ENCODE measurements at places on chromosomes 13 and 19.

DNA sequence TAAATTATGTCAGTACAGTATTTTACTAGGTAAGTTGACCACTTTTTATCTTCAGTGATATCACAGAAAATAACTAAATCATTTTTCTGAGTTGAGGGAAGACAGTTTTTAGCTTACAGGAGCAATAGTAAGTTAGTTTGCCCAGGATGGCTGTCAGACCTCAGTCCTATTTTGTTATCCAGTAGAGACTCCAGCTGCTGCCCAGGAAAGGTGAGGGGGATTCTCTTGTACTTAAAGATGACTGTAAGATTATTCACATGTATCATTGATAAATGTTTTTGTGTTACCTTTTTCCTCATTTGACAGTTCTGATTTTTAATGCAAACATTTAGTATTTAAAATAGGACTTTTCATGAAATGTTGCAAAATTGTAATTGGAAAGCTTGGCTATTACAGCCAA is 14.5 kb upstream of the GPR183 start:
- no peak for DNase-seq

DNA sequence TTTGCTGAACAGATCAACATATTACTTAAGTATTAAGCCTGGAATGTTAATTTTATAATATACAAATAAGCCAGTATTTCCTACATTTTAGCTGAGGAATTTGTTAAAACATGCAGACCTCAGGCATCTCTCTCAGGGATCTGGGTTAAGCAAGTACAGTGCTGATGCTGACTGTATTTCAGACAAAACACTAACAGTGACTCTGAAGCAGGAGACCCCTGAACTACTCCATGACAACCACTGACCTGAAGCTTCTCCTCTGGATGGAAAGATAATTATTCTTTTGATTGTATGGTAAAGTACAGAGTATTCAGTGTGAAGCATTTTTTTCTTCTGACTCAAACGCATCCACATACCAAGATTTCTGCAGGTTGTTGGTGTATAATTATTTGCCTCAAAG is 680.8 kb downstream of the LIG4 start:
- no peak for DNase-seq

DNA sequence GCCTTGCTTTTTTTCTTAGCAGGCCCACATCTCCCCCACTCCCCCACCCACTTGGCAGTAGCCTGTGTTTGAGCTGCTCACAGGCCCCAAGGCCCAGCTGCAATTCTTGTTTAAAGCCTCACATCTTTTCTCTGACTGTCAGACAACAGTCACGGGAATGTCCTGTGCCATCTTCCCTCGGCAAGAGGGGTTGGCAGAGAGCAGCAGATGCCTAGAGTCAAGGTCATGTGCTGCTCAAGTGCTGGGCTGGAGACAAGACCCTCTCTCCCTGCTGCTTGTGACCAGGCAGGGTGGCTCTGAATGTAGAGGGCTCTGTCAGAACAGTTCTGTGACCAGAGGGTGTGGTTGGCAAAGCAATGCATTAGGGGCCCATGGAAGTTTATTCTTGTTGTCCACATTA is 47.4 kb downstream of the BBC3 start:
- DNase-seq, result no peak

DNA sequence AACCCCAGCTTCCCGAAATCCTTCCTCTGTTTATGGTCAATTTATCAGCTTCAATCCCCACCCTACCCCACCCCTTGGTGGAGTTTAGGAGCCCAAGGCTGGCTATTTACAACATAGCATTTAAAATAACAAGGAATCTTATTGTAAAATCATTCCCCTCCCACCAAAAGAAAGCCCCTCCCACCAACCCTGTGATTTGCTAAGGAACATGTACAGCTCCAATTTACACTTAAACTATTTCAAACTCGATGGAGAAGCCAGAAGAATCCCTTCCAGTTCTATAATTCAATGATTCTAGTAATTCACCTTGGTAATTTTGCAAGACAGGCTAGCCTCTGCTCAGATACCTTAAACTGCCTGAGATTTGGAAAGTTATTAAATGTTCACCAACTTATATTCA is 3.0 kb downstream of the LATS2 start:
- DNase-seq, result peak; percentile 44

GRCh38 chr19:5971714-5972354 is 6.1 kb downstream of the RANBP3 start:
- no peak for DNase-seq

- DNase-seq, result no peak
Measured at GRCh38 chr19:36423925-36424324, 5.5 kb upstream of the ZFP82 start.

DNA sequence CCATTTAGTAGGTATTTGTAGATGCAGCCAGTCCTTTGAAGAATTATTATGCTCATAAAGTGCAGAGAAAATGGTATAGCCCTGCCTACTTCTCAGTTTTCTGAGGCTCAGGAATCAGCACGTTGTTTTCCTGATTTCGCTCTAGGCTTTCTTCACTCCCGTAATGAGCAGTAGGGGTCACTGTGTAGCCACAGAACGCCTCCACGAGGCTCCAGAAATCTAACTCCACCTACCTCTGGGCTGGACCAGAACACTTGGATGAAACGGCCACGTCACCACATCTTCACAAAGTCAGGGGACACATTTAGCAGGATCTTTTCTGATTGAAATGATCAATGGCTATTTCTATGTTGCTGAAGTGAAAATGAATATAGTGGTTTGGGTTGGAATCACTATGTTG is 49.8 kb upstream of the GTF3A start:
- DNase-seq, result peak; percentile 80

DNA sequence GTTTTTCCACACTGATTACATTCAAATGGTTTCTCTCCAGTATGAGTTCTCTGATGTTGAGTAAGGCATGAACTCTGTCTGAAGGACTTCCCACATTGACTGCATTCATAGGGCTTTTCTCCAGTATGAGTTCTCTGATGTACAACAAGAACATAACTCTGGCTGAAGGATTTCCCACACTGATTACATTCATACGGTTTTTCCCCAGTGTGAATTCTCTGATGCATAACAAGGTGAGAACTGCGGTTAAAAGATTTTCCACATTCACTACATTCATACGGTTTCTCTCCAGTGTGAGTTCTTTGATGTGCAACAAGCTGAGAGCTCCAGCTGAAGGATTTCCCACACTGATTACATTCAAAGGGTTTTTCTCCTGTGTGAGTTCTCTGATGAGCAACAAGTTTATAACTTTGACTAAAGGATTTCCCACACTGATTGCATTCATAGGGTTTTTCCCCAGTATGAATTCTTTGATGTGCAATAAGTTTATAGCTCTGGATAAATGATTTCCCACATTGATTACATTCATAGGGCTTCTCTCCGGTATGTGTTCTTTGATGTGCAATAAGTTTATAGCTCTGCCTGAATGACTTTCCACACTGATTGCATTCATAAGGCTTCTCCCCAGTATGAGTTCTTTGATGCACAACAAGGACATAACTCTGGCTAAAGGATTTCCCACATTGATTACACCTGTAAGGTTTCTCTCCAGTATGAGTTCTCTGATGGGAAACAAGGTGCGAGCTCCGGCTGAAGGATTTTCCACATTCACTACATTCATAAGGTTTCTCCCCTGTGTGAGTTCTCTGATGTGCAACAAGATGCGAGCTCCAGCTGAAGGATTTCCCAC is 23.5 kb downstream of the ZNF180 start:
- peak; percentile 26 for DNase-seq

DNA sequence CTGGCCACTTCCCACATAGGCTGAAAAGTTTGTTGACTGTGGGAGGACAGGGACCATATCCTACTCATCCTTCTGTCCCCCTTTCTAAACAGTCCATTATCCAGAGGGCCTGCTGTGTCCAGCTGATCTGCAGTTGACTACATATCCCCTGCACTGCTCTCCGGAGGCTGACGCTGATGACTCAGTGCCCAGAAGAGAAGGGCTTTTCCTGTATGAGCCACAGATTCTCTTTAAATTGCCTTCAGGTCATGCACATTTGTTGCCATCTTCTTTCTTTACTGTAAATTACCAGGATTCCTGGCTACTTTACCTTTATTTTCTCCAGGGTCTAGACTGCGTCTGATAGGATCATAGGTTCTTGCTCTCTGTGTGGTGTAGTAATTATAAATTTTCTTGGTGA is 125.2 kb downstream of the LACC1 start:
- DNase-seq, result peak; percentile 64

DNA sequence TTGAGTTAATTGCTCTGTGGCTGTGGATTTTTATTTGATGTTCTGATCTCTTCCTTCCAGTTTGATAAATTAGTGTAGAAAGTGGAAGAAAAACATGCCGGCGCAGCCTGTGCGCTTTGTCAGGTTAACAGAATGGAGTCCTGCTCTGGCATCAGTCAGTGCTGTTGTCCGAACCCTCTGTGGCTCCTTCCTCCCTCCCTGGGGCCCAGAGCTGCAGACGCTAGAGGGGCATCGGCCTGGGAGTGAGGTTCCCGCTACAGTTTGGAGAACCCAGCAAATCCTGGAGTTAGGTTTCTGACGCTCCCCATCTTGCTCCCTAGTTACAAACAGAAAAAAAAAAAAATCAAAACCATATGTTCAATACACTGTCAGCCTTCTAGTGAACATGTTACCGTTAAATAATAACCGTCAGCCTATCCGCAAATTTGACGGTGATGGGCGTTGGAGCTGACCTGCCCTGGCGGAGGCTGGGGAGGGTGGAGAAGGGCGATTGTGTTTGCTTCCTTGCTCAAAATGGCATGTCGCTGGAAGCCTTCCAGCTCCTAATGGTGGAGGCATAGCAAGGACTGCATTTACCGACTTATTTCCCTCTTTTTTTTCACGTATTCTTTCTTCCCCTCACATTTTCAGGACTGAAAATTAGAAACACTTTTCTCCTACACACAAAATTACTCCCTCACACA is 13.6 kb downstream of the MBNL2 start:
- peak; percentile 65 for DNase-seq

DNA sequence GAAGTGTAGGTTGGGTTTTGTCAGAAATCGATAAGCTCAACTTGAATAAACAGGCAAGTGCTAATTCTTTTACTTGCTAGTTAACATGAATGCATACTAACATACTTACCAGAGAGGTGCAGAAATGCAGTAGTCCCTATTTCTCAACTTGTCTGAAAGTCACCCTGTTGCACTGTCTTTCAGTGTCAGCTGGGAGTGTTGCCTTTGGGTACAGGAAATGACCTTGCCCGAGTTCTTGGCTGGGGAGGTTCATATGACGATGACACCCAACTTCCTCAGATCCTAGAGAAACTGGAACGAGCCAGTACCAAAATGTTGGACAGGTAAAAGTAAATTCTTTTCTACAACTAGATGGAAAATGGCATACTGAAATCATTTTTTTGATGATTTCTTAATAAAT is 103.5 kb upstream of the AKAP11 start:
- DNase-seq, result no peak

- DNase-seq, result no peak
Measured at GRCh38 chr13:72368031-72368430, 359.4 kb downstream of the MZT1 start.

DNA sequence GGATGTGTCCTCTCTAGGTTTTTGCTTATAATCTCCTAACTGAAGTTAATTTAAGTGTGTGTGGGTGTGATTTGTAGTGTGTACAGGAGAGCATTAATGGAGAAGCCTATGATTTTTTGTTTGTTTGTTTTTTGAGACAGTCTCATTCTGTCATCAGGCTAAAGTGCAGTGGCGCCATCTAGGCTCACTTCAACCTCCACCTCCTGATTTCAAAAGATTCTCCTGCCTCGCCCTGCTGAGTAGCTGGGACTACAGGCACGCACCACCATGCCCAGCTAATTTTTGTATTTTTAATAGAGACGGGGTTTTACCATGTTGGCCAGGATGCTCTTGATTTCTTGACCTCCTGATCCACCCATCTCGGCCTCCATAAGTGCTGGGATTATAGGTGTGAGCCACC is 20.6 kb downstream of the ZNF701 start:
- no peak for DNase-seq

DNA sequence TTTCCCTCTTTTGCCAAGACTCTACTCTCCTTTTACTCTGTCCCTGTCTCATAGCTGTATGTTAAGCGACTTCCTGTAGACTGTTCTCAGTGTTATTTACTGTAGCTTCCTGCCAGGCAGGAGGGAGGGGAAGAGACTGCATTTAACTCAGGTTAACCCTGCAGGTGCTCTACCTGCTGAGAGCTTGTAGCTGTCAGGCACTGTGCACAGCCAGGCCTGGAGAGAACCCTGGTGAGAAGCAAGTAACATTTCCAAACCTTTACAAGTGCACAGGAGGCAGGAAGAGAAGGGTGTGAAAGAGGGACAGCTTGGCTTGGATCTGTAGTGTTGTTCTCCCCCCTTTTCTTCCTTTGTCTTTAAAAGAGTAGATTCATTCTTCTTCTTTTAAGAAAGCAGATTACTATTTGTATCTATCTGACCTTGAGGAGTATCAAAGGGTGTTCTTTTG is 167.1 kb downstream of the LMO7 start:
- DNase-seq, result no peak

DNA sequence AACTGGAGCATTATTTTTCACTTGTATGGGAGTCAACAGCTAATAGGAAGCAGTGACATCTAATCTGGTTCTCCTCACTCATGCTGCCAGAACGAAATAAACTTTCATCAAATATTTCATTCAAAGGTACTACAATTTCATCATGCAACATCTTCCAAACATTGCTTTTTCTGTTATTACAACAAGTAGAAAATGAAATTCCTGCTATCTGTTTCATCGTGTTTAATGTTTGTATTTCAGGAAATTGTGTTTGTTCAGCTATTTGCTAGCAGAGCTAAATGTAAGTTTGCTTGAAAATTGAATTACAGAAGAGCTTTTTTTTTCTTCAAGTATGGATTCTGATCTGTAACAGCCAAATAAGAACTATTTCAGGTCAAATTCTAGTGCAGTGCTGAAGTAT is 90.1 kb downstream of the SLITRK6 start:
- DNase-seq, result peak; percentile 18

DNA sequence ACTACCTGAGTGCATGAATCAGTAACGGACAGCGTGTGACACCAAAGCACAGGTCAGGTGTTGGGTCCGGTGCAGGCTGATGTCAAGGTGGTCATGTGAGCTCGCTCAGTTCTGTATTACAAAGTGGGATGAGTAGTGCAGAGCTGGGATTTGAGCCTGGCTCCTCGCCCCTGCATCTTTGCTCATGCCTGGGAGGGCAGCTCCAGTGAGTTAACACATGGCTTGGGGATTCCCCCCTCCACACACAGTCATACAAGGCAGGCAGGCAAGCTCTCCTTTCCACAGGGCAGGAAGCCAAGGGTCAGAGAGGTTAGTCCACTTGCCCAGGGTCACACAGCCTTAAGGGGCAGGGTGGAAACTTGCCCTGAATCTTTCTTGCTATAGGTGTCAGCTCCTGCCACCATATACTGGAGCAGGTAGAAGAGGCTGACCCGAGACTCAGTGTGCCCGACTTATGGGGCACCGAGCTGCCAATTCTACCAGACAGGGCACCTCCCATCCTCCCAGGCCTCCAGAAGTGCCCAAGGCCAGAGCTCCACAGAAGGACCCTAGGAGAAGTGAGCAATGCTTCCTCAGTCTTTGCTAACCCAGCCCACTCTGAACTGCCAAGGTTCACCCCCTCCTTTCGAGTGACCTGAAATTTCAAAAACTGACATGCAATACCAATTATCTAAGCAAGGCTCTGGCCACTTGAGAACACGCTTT is 35.4 kb downstream of the ZNF787 start:
- DNase-seq, result no peak

DNA sequence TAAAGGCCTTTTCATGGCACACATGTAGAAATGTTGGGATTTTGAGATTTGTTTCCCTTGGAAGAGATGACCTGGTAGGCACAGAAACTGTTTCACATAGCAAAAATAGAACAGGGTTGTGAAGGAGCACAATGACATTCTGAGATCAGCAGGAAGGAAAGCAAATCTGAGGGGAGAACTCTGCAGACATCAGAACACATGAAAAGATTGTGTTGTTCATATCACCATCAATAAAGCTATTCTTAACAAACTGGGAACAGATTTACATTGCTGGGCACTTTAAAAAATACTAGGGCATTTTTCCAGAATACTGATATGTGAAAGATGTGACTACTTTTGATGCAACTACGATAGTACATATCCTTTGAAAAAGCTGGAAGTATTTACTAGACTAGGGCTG is 481.7 kb downstream of the MYO16 start:
- DNase-seq, result no peak

Measured in fibroblast of skin of right biceps (primary cell).